HuH-7.5 (cell line): ENCODE measurements at places on chromosomes 1 and 21.

- DNase-seq: no peak
Measured at GRCh38 chr21:39319814-39320332, 6.4 kb upstream of the BRWD1 start.

GRCh38 chr1:53115403-53116306, 26.8 kb downstream of the SLC1A7 start:
- no peak for DNase-seq

DNA sequence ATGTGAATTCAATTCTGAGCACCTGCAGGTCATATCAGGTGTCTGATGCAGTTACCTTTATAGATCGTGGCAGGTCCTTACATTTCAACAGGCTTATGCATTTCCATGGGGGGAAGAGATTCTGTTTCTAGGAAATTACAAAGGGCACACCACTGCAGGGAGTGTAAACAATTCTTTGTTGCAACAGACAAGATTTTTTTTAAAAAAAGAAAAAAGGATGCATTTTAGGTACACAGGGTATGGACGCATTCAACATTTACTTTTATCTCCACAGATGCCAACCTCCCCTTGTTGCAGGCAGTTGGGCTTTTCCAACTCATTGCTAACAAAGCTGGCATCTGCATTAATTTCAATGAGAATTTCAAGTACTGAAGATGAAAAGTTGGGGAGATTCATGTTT, 13.5 kb upstream of the TEKT2 start:
- DNase-seq: no peak

DNA sequence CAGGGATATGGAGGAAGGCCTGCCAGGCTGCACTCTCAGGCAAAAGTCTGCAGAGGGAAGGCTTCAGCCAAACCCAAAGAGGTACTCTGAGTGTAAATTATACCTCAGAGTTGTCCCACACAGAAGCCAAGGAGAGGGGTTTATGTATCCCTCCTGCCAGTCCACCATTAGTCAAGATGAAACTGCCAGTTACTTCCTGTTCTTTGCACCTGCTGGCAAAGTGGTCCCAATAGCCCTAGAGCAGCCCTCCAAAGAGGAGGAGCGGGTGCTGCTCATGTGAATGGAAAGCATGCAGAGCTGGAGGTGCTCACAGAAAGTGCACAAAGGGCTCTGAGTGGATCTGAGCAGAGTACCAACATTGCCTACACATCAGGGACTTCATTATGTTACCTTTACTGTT, 37.1 kb upstream of the MCOLN3 start:
- DNase-seq: no peak

DNA sequence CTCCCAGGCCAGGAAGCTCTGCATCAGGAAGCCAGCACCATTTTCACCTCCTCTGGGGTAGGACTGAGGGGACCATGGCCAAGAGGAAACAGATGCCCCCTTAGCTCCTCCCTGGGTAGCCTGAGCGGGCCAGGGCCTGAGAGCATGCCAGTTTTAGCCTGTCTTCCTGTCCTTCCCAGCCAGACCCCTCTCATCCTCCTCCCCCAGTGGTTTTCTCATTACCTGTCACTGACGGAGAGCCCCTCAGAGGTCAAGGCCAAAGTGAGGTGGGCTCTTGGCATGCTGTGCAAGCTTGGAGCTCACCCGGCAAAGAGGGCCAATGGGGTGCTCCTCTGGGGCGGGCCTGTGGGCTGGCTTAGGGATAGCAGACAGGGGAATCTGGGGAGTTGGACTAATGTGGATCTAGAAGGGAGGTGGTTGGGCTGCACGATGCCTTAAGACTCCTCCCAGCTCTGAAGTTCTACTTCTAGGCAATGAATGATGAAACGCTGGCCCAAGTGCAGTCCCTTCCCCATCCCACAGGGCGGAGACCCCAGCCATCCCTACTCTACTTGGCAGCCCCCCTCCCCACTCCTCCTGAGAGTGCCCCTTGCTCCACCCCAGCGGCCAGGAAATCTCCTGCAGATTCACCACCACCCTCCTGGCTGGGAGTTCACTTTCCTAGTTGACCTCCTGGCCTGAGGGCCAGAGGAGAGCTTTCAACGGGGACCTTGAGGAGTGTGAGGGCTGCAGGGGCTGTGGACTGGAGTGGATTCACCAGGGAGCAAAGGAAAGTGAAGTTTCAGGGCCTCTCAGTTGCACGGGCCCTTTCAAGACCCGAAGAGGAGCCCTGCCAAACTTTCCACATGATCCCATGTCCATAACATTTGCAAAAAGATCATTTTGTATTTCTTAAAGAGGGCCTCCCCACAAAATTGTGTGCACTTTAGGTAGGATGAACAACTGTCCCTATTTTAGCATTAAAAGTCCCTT, 9.4 kb upstream of the LMNA start:
- DNase-seq: no peak

GRCh38 chr1:28308750-28309149, 20.1 kb upstream of the MED18 start:
- DNase-seq: no peak

DNA sequence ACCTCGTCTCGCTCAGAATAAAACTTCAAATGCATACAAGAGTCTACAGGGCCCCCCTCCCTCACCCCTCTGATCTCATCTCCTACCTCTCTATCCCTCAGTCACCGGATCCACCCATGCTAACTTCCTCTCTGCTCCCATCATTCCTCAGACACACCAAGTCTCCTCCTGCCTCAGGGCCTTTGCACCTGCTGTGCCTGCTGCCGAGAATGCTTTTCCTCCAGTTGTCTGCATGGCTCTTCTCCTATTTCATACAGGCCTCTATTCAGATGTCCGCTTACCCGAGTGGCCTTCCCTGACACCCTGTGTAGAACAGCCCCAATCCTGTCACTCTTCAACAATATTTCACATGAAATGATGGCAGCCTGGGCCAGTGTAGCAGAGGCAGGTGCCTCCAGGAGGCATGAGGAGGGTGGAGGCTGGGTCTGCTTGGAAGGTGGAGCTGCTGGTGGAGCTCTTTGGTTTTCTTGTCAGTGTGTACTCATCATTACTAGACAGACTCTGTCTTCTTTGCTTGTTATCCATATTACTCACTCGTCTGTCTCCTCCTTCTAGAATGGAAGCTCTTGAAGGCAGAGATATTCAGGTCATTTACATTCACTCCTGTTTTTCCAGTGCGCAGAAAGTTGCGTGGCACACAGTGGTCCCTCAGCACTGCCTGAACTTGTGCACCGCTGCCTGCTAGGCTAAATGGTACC, 4.2 kb downstream of the SH2D2A start:
- no peak for DNase-seq

- DNase-seq: no peak
Measured at GRCh38 chr1:84225646-84226045, 75.9 kb upstream of the SAMD13 start.

- DNase-seq: no peak
Measured at GRCh38 chr1:17066361-17067068, 12.7 kb upstream of the SDHB start.

DNA sequence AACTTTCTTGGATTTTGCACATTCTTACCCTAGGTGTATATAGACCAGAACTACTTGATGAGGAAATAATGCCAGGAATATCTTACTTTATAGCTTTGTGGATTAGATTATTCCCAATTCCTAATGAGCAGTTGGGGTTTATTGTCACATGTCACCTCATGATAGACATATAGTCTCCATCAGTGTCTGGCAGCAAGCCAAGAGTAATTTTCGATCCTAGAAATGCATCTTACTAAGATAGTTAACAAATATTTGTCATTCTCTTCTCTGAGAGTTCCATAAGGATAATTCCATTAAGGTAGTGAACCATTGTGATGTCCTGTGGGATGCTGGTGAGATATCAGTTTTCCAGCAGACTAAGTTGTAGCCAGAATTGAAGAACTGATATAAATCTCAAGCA, 1282.9 kb upstream of the B3GALT2 start:
- DNase-seq: no peak

- no peak for DNase-seq
Measured at GRCh38 chr1:42860339-42861013, 14.1 kb downstream of the ZNF691 start.

DNA sequence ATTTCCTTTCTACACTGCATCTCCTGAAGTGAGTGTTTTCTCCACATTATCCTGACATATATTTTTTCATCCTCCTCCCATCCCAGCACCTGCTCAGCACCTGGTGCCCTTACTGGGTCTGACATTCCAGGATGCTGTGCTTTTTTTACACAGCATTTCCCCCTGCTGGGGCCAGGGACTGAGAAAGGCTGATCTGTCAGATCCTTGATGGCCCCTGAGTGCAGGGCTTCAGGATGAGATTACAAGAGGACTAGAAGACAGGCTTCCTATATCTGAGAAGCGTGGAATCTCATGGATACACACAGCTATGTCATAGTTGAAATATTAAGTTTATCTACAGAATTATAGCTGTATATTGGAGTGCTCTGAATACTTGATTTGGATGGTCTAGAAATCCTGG, 24.4 kb downstream of the RCAN1 start:
- no peak for DNase-seq

GRCh38 chr1:173002891-173003838, 47.6 kb downstream of the TNFSF18 start:
- DNase-seq: no peak

- DNase-seq: no peak
Measured at GRCh38 chr1:203937678-203938330, 76.4 kb downstream of the SNRPE start.

DNA sequence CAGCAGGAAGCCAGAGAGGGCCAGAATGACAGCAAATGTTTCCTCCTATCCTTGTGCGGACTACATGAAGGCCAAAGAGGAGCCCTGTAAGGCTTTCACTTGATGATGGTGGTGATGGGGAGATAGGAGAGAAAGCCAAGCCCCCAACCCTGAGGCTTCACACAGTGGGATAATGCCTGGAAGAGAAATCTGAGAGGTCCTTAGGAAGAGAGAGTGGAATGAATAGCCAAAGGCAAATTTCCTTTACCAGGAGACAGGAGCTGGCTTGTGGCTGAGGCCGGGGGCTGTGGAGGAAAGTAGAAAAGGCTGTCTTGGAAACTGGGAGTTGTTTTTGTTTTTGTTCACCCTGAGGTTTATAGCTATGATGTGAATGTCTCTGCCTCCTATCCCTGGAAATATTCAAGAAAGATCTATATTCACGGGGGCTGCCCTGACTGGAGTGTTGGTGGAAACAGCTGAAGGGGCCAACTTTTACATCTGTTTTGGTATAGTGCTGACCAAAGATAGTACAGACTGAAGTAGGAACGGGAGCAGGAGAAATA, 13.0 kb upstream of the RNF19B start:
- DNase-seq: no peak

DNA sequence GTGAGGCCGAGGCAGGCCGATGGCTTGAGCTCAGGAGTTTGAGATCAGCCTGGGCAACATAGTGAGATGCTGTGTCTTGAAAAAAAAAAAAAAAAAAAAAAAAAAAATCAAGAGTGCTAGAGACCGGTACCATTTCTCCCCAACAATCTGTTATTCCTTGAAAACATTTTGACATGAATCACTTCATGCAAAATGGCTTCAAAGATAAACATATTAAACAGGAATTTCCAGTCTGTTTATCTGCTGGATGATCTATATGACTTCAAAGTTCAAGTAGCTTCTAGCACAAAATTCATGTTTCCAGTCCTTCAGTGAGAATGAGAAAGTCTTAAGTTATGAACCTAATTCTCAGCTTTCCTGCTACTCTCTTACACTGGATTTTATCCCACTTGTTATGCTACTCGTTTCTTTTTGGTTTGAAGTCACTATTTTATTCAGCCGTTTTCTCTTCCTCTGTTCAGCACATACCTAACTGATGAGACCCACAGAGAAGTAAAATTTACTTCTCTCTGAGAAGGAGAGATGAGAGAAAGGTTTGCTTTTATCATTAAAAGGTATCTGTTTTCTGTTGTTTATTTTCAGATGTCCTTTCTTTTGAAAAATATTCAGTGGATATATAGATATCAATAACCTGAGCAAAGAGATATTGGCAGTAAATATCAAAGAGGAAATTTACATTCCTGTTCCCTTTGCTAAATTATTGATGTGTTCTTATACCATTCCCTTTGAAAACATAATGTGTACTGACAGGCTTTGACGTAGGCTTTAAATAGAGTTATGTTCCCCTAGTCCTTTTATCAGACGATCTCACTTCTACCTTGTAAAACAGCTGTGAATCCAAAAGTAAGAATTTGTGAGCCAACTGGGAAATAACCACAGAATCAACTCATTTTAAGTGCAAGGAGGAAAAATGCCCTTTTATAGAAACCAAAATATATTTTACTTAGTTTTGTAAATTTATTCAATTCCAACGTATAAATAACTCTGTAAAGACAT, 38.2 kb downstream of the CD46 start:
- no peak for DNase-seq

DNA sequence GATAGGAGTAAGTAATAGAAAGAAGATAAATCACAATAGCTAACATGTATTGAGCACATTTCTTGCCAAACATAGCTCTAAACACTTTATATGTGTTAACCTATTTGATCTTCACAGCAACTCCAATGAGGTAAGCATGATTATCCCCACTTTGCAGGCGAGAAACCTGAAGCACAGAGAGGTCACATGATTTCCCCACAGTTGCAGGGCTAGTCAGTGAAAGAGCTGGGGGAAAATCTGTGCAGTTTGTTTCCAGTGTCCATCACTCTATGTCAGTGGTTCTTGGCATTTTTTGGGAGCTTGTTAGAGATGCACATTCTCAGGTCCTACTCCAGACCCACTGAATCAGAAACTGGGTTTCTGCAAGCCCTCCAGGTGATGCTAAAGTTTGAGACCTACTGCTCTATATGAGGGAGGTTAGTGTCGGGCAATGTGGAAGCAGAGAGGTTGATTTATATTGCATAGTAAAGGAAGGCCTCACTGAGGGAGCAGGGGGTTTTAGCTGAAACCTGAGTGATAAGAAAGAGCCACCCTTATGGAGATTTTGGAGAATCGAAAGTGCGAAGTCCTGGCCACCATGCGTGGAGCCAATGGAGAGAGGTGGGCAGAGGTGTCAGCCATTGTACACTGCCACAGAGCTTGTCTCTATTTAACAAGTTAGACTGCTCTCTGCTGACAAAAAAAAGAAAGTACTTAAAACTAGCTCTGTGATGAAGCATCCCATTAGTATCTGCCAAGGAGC, 20.9 kb downstream of the MCOLN3 start:
- no peak for DNase-seq

- DNase-seq: peak; percentile 14
Measured at GRCh38 chr1:235843461-235843961, 23.2 kb downstream of the LYST start.

GRCh38 chr1:21590934-21591333, 78.2 kb downstream of the RAP1GAP start:
- no peak for DNase-seq

DNA sequence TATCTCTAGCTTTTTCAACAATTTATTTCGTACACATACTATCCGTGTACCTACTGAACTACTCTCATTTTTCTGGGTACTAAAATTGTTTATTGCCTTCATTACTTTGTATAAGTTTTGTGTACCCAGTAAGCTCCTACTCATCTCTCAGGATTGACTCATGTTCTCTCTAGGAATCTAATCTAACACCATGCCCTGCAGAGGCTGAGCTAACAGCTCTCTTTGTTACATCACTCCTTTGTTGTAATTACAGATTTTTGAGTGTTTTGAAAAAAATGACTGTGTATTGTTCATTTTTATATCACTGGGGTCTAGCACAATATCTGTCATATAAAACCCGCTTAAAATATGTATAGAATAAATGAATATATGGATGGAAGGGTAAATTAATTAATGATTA, 167.1 kb downstream of the ATP6V1G3 start:
- no peak for DNase-seq
